ENCODE measurements at places on chromosomes 3 and 15.

GRCh38 chr3:67325231-67325630 is 327.1 kb downstream of the KBTBD8 start:
- no peak for DNase-seq

- DNase-seq, result no peak
These were observed 762 bp upstream of the IQSEC1 start for GRCh38 chr3:13074006-13074375.

DNA sequence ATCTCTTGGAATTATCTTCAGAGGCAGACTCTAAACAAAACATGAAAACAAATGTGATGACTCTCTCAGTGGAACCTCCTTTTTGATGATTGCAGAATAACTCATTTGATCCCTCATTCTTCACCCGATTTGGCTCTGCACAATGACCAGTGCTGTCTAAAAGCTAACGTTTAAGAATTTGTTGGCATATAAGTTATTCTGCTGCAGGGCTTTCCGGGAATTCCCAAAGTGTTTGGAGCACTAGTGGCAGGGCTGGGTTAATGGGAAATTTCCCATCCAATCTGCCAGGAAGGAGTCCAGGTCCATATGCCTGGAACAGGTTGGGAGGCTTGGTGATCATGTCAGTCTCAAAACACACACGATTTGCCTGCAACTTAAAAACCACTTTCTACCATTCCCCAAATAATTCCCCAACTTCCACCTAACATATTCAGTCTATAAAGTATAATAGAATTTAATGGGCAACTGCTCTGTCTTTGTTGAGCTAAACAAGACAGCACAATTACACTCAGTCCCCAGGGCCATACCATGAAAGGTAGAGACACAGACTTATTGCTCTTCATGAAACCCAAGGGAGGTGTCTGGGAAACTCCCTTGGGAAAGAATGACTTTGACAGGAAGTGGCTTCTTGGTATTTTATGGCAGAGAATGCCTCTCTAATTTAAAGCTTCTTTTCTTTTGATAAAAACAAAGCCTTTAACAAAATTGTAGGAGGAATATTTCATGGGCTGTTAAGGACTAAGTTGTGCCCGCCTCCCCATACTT is 38.0 kb downstream of the ARRDC4 start:
- no peak for DNase-seq

- DNase-seq, result no peak
These were observed 43.6 kb downstream of the HMG20A start for GRCh38 chr15:77464129-77464865.

DNA sequence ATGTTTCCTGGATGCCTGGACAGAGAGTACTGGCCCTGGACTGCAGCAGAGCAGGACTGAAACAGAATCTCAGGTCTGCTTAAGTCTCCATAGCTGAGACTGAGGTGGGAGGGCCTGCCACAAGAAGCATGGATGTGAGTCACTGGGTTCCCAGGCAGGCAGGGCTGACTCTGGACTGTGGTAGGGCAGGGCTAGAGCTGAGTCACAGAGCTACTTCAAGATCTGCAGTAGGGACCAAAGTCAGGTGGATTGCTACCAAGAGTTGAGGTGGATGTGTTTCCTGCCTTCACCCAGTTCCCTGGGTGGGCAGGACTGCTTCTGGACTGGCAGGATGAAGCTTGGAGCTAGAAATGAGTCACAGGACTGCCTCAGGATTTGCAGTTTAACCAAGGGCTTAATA is 282.9 kb downstream of the AGBL1 start:
- DNase-seq, result no peak

DNA sequence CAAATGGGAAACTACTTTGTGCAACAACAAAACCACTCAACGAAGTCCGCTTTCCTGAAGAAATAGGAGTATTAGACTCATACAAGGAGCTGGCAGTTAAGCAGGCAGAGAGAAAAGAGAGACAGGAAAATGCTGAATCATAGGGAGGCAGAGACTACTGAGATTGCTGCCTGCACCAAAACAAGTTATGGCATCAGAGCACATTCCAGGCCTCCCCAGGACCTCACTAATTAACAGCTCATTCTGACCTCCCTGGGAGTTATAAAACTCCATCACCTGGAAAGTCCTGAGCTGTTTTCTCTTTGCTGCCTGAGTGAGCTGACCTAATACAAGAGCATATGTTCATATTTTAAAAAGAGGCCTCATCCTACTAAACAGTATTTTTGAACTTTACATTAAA is 741.0 kb downstream of the MCTP2 start:
- peak; percentile 8 for DNase-seq

DNA sequence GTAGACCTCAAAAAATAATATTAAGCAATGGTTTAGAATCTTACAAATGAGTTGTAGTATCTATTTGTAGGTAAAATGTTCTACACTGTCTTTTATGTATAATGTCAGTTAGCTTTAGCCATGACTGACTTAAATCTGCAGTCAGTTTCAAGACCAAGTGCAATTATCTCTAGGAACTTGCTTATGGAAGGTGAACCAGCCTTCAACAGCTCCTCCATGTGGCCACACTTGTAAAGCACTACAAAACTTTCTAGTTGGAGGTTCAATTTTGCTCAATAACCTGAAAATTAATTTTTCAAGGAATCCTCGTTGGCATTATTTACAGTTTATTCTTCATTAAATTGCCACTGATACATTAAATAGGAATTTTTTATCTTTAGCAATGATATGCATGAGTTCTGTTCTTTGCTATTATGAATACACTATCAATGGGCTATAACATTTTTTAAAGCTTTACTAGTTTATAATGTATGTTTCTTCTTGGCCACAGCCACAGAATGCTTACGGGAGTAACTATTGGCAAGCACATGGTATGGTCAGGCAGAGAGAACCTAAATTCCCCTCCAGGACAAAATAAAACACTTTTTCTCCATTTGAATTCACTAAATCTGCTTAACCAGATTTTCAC is 315.3 kb upstream of the UBE2E2 start:
- peak; percentile 39 for DNase-seq

DNA sequence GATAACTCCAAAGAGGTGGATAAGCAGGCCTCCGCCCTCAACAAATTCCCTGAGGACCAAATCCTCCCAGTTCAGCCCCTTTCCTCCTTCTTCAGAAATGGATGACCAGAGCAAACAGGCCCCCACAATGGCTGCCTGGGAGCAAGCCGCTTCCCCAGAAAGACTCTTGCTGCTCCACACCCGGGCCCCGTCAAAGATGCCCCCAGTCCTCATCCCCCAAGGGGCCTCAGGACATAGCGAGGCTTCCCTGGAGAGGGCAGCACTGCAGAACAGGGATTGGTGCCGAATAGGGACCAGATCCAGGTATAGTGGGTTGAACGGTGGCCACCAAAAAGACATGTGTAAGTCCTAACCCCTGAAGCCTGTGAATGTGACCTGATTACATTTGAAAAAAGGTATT is 502.3 kb downstream of the SHQ1 start:
- DNase-seq, result no peak

- no peak for DNase-seq
These were observed 28.6 kb downstream of the FAM174B start for GRCh38 chr15:92627014-92627413.

GRCh38 chr3:53531749-53532148 is 37.3 kb downstream of the CACNA1D start:
- no peak for DNase-seq

GRCh38 chr3:166934879-166935278 is 445.2 kb downstream of the ZBBX start:
- DNase-seq, result no peak

DNA sequence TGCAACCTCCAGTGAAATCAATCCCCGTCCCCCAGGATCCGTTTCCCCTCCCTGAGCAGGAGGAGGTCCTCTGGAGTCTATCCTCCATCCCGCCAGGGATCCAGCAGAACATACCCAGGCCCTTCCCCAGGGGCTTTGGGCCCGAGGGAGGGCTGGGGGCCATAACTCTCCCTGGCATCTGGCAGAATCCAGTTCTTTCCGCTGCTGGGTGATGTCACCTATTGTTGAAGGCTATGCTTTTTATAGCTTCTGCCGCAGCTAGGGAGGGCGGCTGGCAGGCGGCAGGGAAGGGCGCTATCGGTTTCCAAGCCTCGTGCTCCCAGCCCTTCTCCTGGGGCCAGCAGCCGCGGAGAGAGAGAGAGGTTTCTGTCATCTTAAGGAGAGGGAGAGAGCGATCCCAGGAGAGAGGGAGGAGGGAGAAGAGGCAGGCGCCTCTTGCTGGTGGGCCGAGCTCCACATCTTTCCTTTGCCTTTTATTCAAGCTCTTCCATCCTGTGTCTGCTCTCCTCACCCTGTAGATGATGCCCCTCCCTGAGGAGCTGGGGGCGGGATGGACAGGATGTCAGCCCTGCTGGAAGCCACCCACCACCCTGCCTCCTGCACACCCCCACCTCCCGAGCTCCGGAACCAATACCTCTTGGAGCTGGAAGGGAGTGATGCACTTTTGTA is 120.1 kb downstream of the ANP32A start:
- peak; percentile 58 for DNase-seq

- no peak for DNase-seq
These were observed 47.2 kb downstream of the SPTSSB start for GRCh38 chr3:161323926-161324621.

- no peak for DNase-seq
These were observed 8.7 kb downstream of the DAZL start for GRCh38 chr3:16596352-16597032.

- DNase-seq, result no peak
These were observed 314.9 kb downstream of the TLE3 start for GRCh38 chr15:69782809-69783208.

DNA sequence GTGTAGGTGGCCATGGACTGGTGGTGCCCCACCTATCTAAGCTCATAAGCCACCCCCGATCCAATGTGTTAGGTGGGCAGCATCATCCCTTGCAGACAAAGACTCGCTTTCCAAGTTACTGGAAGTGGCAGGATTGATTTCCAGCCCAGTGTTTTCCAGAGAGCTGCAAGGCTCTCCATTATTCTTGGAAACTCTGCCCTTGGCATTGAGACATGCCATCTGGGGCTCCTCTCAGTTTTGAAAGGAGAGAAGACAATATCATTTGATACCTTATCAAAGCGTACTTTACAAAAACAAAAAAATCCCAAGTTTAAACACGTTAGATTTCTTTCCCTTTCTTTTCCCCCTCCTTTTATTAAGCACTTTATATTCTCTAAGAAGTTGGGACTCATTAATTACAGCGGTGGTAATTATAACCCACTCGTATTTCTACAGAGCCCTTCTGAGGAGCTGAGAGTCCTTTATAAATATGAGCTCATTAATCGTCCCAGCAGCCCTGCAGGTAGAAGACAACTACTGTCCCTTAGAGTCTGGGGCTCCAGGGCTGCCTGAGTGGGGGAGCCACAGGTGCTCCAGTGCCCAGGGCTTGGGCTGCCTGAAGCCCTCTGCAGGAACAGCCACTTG is 226.1 kb downstream of the TLE3 start:
- DNase-seq, result no peak

DNA sequence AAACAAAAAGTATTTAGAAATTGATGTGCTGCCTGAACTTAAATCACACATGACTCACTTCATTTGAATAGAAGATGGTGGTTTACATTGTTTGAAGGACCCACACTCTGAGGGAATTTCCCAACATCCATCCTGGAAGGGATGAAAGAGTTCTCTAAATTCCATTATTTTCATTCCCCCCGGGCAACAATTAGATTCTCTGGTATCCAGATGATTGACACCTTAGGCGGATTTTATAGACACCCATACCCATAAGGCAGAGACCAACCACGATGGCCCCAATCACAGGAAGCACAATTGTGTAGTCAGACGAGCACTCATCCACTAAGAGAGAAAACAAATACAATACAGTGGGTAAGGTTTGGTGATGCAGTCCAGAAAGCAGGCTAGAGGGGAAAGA is 24.6 kb upstream of the MCCC1 start:
- DNase-seq, result no peak

DNA sequence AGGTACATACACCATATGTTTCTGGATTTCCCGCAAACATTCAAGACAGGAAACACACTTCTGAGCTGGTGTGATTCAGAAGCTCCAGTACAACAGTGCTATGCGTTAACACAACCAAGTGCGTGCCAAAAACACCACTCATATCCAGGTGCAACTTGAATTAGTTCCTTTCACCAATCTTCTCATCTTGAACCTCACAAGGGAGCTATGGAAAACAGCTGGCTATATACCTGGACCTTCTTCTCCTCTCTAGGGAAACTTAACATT is 31.3 kb downstream of the SUSD5 start:
- no peak for DNase-seq

DNA sequence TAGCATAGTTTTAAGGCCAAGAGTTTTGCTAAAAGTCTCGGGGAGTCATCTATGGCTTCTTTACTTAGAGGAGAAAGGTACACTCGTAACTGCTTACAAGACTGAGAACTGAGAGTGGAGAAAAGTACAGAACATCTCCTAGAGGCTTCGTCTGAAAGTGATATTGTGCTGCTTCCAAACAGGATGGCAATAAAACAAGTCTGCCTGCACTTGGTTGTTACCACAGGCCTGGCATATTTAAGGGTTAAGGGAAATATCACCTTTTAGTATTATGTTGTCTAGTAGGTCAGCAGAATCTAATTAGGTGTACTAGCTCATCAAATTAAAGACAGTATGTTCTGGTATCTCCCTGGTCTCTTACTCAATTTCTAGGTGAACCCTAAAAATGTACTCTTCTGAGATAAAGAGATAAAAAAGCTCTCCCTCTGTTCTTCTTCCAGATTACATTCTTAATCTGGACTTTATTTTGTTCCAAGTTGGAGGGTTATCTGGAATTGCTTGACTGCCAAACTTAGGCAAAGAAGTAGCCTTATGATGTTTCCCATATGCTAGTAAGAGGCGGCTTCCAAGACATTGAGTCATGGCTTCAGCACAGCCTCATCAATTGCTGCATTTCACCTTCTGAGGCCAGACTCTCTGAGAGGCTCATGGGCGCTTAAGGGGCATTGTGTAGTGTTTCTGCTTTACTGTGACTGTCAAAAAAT is 181.3 kb downstream of the LSAMP start:
- DNase-seq, result no peak

GRCh38 chr15:85886309-85886811 is 91.6 kb upstream of the KLHL25 start:
- no peak for DNase-seq

DNA sequence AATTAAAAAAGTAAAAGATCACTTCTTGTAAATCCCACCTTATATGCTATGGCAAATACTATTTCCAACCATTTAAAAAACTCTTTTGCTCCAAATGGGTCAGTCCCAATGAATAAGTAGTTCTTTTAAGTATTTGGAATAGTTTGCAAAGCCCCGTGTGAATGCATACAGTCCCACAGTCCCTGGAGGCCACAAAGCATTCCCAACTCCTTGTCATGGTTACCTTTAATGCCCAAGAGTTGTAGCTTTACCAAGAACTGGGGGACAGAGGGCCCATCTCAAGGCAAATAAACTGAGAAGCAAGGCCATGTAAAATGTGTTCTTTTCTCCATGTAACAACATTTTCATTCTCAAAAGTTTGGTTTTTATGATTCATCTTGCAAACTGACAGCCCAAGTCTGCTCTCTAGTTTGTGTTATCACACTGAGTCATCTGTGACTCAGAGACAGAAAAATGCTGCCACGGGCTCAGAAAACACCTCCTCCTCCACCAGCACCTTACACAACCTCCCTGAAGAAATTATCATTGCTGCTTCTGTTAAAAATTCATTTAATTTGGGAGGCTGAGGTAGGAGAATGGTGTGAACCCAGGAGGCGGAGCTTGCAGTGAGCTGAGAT is 336.2 kb downstream of the ERC2 start:
- DNase-seq, result no peak

- no peak for DNase-seq
These were observed 21.7 kb downstream of the PLAAT1 start for GRCh38 chr3:193262707-193263106.
